ENCODE measurements at places on chromosomes 11 and 22.

DNA sequence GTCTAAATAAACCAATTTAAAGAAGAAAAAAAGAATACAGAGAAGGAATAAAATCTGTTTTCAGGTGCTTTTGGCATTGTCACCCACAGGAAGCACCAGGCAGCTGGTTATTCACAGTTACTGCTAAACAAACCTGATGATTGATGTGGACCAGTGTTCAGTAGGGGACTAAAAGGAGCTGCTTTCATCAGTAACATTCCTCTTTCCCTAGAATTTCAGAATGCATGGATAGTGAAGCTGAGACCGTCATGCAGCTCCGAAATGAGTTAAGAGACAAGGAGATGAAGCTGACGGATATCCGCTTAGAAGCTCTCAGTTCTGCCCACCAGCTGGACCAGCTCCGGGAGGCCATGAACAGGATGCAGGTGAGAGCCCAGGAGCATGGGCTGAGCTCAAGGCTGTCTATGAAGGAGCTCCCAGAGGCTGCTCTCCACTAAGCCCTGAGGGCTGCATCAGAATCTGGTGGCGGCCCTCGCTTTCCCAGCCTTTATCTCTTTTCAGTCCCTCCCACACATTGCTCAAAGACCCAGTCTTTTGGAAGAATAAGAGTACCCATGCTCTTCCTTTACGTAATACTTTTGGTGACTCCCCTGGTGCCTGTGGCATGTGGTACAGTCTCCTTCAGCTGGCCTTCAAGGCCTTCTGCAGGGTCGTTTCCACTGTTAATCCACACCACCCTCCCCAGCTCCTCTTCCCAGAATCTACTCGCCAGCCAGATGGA lies 69.5 kb downstream of the DBX1 start:
- no peak for DNase-seq

GRCh38 chr22:28570696-28571373 lies 108.8 kb downstream of the TTC28 start:
- no peak for DNase-seq

DNA sequence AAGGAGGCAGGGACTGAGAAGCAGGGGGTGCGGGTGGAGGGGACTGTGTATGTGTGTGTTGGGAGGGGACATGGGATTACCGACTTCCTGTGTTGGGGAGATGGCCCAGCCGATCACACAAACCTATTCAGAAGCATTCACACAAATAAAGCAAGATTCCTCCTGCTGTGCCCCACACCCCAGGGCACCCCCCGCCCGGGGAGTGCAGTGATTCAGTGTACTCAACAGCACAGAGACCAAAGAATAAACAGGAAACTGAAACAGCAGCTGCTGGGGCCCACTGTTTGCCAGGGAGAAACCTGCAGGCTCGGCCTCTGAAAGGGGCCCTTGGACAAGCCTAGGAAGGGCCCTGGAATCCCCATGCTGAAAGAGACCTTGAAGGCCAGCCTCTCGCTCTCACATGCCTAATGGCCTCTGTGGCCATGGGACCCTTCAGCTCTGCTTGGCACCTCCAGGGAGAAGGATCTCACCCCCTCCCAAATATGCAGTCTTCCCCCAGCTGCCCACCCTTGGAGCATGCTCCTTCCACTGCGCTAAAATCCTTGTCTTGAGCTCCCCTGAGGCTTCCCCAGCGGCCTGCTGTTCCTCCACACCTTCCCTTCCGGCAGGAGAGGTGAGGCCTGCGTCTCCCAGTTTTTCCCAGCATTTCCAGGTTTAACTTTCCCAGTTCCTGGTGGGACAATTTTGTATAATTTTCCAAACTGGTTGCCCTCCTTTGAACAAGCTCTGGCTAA lies 72.9 kb downstream of the CSNK2A3 start:
- DNase-seq, result no peak

- no peak for DNase-seq
Observed at GRCh38 chr11:3134651-3135480, 30.2 kb downstream of the OSBPL5 start.

DNA sequence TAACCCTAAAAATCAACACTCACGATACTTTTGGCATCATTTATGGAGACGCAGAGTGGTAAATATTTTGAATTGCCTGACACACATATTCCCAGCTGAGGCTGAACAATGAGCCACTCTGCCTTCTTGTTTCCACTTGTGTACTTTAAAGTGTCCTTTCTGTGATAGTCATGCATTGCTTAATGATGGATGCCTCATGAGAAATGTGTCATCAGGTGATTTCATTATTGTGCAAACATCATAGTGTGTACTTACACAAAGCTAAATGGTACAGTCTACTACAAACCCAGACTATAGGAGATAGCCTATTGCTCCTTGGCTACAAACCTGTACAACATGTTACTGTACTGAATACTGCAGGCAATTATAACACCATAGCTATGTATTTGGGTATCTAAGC lies 44.2 kb downstream of the MRE11 start:
- DNase-seq, result no peak

GRCh38 chr11:17381156-17381555 lies 7.3 kb downstream of the KCNJ11 start:
- no peak for DNase-seq

- DNase-seq, result no peak
Observed at GRCh38 chr11:11420191-11420898, 67.3 kb upstream of the CSNK2A3 start.

GRCh38 chr11:20374741-20375300 lies 11.3 kb downstream of the HTATIP2 start:
- no peak for DNase-seq

- no peak for DNase-seq
Observed at GRCh38 chr11:76783896-76784813, 999 bp downstream of the TSKU start.

- DNase-seq, result no peak
Observed at GRCh38 chr11:36741515-36741914, 143.5 kb upstream of the RAG2 start.

DNA sequence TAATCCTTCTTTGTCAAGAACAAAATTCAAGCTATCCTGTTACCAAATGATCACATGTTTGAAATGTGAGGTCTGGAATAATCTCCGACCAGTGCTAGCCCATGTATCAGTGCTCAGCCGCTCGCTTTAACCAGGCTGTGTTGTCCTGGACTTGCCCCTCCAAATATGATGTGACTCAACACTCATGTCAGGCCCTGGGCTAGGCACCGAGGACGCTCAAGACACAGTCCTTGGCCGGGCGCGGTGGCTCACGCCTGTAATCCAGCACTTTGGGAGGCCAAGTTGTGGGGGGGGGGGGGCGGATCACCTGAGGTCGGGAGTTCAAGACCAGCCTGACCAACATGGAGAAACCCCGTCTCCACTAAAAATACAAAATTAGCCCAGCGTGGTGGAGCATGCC lies 54.1 kb upstream of the WNT7B start:
- DNase-seq, result no peak

- no peak for DNase-seq
Observed at GRCh38 chr22:32569956-32570355, 95.3 kb downstream of the FBXO7 start.

GRCh38 chr11:94169516-94169915 lies 40.9 kb downstream of the PANX1 start:
- no peak for DNase-seq

GRCh38 chr11:65419460-65419771 lies 3.2 kb upstream of the NEAT1 start:
- no peak for DNase-seq

DNA sequence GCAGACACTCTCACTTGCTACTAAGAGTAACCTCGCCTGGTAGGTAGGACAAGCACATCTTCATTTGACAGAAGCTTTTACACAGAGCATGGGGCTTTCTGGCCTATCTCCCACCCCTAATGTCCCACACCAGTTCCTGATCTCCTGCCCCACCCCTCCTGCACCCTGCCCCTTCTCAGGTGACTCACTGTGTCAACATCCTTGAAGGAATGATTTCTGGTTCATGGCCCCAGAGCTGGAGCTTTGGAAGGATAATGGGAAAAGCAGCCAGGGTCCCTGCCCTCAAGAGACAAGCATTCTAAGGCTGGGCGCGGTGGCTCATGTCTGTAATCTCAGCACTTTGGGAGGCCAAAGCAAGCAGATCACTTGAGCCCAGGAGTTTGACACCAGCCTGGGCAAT lies 47.2 kb downstream of the LRFN4 start:
- no peak for DNase-seq

DNA sequence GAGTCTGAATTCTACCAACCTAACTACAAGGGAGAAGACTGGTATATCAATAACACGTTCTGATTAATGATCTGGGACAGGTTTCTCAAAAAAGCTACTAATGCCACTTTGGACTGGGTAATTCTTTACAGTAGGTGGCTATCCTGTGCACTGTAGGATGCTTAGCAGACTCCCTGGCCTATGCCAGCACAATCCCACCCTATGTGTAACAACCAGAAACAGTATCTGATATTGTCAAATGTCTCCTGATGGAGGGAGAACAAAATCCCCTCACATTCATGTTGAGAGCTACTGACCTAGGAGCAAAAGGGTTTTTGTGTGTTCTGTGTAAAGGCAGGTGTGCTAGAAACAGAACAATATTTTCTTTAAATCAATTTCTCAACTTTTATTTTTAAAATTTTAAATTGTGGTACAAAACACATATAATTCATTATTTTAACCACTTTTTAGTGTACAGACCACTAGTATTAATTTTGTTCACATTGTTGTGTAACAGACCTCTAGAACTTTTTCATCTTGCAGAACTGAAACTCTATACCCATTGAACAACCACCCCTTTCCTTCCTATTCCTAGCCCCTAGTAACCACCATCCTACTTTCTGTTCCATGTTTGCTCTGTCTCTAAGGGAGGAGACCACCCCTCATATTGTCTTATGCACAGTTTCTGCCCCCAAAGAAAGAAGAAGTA lies 2.1 kb upstream of the MS4A6A start:
- no peak for DNase-seq

DNA sequence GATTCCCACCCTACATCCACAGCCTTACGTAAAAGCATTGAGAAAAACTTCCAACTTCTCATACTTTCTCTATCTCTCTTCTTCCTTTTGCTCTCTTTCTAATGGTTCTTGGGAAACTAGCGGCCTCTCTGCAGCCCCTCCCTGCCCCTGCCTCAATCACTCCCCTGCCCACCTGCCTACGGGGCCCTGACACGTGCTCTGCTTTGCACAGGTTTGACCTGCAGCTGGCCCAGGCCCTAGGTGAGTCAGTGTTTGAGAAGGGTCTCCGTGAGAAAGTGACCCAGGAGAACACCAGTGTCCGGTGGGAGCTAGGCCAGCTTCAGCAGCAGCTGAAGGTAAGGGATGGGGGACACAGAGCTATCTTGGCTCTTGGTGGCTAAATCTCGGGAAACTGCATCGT lies 160.4 kb downstream of the MYO18B start:
- no peak for DNase-seq

DNA sequence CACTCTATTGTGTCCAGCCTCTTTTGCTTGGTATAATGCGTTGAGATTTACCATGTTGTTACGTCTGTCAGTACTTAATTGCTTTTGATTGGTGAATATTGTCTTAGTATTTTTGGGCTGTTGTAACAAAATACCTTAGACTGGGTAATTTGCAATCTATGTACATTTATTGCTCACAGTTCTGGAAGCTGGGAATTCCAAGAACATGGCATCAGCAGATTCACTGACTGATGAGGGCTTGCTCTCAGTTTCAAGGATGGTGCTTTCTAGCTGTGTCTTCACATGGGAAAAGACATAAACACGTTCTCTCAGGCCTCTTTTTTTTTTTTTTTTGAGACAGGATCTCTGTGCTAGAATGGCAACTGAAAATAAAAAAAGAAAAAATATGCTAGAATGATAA lies 46.7 kb upstream of the INCENP start:
- no peak for DNase-seq

- no peak for DNase-seq
Observed at GRCh38 chr11:32571039-32571438, 12.6 kb upstream of the EIF3M start.

GRCh38 chr11:6657346-6657745 lies 1.7 kb upstream of the DCHS1 start:
- DNase-seq, result no peak

GRCh38 chr11:28108958-28109357 lies 770 bp downstream of the METTL15 start:
- DNase-seq, result no peak

GRCh38 chr11:126327281-126328000 lies 23.6 kb downstream of the DCPS start:
- no peak for DNase-seq

DNA sequence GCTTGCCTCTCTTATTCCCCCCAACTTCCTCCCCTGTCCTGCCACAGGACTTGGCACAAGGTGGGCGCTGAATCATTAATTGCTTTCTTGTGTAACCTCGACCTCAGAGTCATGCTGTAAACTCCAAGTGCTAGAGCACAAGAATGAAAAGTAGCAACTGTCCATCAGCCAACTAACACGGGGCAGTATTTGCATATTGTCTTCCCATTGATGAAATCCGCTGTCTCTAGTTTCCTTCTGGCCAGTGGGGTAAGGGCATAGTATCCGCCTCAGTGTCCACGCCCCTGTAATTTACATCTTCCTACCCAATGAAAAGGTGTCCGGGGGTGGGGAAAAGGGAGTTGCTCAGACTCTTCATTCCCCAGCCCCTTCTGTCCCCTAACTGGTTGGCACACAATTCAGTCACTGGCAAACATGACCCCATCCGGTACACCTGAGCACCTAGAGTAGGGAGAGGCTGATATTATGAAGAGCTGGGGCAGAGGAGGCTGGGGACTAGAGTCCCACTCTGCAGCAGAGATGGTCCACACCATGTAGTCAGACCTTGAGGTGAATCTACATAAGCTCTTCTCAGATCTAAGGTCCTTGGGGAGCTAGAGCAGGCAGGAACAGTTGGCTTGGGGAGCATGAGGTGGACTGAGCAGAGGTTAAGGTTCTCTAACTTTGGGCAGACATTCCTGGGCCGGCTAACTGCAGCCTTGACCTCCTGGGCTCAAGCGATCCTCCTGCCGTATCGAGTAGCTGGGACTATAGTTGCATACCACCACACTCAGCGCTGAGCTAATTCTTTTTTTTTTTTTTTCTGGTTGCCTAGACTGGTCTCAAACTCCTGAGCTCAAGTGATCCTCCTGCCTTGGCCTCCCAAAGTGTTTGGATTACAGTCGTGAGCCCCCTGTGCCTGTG lies 6.8 kb upstream of the GGA1 start:
- no peak for DNase-seq

DNA sequence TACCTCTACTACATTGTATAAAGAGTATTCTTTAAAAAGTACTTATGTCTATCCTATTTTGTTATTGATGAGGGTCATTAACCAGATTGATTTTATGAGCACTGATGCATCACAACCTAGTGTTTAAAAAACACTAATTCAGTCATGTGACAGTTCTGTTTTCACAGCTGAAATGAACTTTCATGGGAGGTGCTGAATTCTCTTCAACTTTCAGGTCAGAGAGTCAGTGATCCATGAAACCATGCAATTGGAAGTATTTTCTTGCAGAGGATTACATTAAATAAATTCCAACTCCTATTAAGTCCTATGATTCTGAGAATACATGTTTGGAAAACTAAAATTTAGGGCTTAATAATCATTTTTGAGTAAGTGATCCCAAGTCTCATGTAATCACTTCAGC lies 889.4 kb downstream of the KCNA4 start:
- no peak for DNase-seq

Data from activated gamma-delta T cell treated with anti-CD3 and anti-CD28 coated beads, Interleukin-2, amount 50 U/mL, for 16 hours (primary cell).